Activated T-cell treated with anti-CD3 and anti-CD28 coated beads, Interleukin-2, amount 50 U/mL, for 4 hours (primary cell): ENCODE measurements at places on chromosomes 5 and 9. TPM values are rescaled to one million over a fixed set of nuclear protein-coding genes. Genes with fewer than 3 reads are reported as not detected.

Gene OTULINL
- total RNA-seq: 4.8 TPM

Gene GIN1
- total RNA-seq: 5.8 TPM

GRCh38 chr5:18314192-18314778, 680.0 kb downstream of the TAF11L14 start:
- no peak for DNase-seq

DNA sequence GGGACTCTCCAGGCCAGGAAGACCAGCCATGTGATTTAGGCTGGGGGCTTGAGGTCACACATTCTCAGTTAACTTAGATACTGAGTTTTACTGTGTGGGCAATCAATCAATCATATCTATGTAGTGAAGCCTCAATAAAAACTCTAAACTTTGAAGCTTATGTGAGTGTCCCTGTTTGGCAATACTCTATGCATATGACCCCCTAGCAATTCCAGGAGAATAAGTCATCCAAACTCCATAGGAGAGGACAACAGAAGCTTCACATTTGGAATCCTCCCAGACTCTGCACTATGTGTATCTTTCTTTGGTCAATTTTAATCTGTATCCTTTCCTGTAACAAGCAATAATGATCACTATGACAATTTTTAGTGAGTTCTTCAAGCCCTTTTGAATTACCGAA, 216.8 kb upstream of the RGMB start:
- no peak for DNase-seq

GRCh38 chr5:74251141-74252035, 389.1 kb downstream of the ENC1 start:
- DNase-seq: no peak
